ENCODE measurements at places on chromosomes 12 and 14. TPM values are rescaled to one million over a fixed set of nuclear protein-coding genes. Genes with fewer than 3 reads are reported as not detected.

Gene NGB
- not detected for total RNA-seq

Gene SERPINA1
- total RNA-seq, result 1.1 TPM

Gene KRT3
- total RNA-seq, result 0.06 TPM

Gene TMEM52B
- 0.18 TPM for total RNA-seq

Gene SSPN
- total RNA-seq, result 0.37 TPM

Gene AMHR2
- 1.1 TPM for total RNA-seq

Gene WNT1
- total RNA-seq, result 0.09 TPM

Gene CFAP73
- not detected for total RNA-seq

Gene FGD6
- total RNA-seq, result 12.1 TPM

Gene HEATR5A
- total RNA-seq, result 16.7 TPM

Gene CCDC38
- 0.09 TPM for total RNA-seq

Gene MAP3K12
- 10.0 TPM for total RNA-seq

Gene OR10AD1
- total RNA-seq, result not detected

Gene KIF5A
- total RNA-seq, result 0.20 TPM

Gene CCDC184
- 2.8 TPM for total RNA-seq

Gene TCP11L2
- total RNA-seq, result 2.4 TPM

Gene APOF
- not detected for total RNA-seq

Gene CEBPE
- not detected for total RNA-seq

Gene TAS2R31
- 0.16 TPM for total RNA-seq

Gene MUCL1
- total RNA-seq, result not detected

Gene CMA1
- total RNA-seq, result not detected

Gene RND1
- 3.1 TPM for total RNA-seq

Gene ADAMTS20
- total RNA-seq, result not detected

Gene AICDA
- total RNA-seq, result 0.17 TPM

Gene CLEC2D
- total RNA-seq, result 0.48 TPM

Gene CLEC1A
- total RNA-seq, result not detected

Gene NPFF
- total RNA-seq, result 0.19 TPM

Gene AVPR1A
- 0.07 TPM for total RNA-seq

Gene ORAI1
- total RNA-seq, result 34.6 TPM

Gene RNF31
- 33.7 TPM for total RNA-seq

Gene KRT78
- total RNA-seq, result 0.10 TPM

Gene EPYC
- total RNA-seq, result not detected

Gene RIMKLB
- total RNA-seq, result 20.3 TPM

Data from A549 treated with AZD2906 at 1 μM for 4 hours (cell line).